WTC11 (cell line): ENCODE measurements at places on chromosomes 1 and 21.

- no peak for DNase-seq
Measured at GRCh38 chr21:46393451-46393940, 65.2 kb upstream of the DIP2A start.

- peak; percentile 80 for DNase-seq
Measured at GRCh38 chr1:10152709-10153284, 57.6 kb upstream of the KIF1B start.

DNA sequence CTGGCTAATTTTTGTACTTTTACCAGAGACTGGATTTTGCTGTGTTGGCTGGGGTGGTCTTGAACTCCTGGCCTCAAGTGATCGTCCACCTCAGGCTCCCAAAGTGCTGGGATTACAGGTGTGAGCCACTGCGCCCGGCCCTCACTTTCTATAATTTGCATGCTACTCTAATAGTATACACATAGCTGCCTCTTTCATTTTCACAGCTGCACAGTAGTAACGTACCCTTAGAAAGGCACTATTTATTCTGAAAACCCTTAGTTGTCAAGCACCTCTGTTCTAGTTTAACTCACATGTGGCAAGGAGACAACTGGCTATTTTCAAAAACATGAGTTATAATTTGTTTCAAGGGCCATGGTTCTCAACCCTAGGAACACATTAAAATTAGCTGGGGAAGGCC, 17.2 kb downstream of the TPM3 start:
- no peak for DNase-seq

DNA sequence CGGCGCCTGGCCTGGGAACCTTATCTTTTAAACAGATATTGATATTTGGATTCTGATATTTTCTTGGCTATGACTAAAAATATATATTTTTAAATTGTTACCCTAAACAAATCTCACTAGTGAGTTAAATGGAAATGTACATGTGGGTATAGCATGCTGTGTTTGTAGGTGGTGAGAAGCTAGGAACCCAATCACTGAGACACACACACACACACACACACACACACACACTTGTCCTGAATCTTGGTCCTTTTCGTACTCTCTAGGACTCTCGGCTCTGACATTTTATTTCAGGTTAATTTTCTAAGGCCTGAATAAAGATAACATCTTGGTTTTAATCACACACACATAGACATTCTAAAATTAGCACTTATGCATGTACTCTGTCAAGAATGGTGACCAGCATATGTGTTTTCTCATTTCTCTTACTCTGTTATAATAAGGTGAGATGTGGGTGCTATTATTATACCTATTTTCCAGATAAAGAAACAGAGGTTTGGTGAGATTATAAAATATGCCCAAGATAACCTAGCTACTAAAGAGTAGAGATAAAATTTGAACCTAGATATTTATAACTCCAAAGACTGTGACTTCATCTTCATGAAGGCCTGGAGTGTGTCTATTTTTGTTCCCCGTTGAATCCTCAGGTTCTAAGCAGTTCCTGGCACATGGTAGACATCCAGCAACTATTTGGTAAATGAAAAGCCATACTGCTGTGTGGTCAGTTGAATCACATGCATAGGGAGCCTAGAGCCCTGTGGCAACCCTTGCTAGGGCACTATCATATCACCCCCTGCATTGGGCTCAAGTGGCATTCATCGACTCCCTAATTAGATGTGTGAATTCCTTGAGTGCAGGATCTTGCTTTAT, 85.0 kb upstream of the RAB3GAP2 start:
- no peak for DNase-seq

- DNase-seq, result no peak
Measured at GRCh38 chr1:49346767-49347349, 570.2 kb upstream of the BEND5 start.

- DNase-seq, result no peak
Measured at GRCh38 chr1:32005522-32005921, 8.1 kb upstream of the KHDRBS1 start.

DNA sequence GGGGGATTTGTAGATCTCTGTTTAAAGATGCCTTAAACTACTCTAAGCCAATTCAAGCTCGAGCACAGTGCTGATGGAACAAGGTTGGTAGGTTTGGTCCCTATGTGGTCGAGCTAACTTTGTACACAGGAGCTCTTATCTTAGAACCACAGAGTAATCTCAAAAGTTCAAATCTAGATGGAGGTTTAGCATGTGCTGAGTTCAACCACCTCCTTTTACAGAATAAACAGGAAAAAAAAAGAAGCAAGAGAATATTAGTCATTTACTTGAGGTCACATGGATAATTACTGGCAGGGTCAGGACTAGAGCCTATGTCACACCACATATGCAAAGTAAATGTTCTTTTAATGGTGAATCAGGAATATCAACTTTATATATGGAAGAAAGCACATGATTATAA, 86.2 kb downstream of the DTL start:
- no peak for DNase-seq

DNA sequence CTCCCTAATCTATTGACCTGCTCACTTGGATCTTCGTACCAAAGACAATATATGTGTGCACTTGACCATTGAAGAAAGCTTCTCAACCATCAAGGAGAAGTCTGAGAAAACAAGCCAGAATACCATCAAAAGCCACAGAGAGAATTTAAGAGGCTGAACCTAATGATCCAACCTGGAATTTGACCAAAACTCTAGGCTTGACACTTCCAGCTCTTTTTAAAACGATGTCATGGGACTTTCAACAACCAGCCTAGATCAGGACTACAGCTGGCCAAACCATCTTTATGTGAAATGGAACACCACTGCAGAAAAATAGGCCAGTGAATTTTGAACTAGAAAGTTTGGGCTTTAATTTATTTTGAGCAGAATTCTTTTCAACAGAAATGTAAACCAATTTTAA, 444.4 kb downstream of the LTN1 start:
- DNase-seq, result no peak
